ENCODE measurements at places on chromosomes 1 and 21.

DNA sequence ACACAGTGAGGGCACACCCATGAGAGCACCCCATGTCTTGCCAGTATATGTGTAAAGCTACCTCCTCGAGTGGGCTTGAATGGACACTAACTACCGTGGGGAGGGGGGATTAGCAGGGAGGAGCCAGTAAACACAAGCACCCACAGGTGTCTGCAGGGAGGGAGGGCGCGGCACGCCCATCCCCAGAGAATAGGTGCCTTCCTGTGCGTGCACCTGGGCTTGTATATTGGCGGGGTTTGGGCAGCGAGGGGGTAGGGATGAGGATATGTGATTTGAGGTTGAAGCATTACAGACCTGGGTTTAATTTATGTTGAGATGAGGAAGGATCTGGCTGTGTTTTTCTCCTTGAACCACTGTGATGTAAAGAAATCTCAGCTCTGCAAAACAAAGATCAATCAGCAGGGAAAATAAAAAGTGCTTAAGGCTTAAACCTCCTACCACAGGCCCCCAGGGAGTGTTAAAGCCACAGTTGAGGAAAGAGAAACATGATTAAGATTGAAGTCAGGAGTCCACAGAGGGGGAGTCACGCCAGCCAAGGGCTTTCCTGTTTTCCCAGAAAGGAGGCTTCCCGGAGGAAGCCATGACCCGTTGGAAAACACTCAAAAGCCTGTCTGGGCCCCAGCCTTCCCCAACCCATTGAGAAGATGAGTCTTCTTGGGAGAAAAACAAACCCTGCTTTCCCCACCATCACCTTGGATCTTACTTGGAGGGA, 80.0 kb downstream of the CAMK2N1 start:
- DNase-seq: no peak

DNA sequence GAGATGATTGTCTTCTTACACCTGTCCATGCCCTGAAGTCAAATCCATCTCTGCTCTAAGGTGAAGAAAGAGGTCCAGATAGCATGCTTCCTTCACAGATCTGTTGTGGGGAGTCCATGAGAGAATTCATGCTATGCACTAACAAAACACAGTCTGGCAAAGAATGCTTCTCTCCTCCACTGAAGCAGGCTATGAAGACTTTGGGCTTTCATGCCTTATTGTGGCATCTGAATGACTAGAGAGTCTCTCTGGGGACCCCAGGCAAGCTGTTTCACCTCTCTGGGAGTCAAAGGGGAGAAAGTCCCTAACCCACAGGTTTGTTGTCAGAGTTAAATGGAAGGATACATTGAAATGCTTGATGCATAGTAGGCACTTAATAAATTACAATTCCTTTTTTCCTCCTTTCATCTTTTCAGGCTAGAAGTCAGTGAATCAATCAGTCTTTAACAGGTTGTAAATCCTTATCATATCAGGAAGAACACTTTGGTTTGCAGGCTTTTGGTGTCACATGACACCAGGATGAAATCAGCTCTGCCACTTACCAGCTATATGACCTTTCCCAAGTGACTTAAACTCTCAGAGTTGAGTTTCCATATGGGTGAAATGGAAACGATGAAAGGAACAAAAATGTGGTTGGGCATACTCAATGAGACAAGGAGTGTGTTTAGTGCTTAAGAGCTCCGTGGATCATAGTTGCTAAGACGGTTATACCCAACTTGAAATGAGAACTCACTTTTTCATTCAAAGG, 200.1 kb upstream of the DAB1 start:
- DNase-seq: no peak

GRCh38 chr21:39097981-39098380, 85.3 kb downstream of the PSMG1 start:
- DNase-seq: no peak

GRCh38 chr1:47438165-47439016, 547 bp downstream of the FOXD2 start:
- DNase-seq: no peak

DNA sequence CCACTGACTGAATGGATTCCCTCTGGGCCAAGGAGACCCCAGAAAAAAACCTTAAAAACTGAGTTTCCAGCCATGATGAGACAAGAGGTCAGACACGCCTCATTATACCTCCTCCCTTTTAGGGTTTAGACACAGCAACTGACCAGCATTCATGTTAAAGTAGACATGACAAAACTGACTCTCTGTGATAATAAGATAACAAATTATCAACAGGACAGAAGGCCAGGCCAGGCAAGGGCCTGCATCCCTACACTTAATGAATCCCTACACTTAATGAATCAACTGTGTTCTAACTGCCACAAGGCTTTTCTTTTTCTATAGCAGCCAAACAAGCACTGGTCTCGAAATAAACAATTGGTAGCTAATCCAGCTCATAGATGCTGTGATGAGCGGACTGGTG, 33.3 kb upstream of the FAM89A start:
- no peak for DNase-seq

DNA sequence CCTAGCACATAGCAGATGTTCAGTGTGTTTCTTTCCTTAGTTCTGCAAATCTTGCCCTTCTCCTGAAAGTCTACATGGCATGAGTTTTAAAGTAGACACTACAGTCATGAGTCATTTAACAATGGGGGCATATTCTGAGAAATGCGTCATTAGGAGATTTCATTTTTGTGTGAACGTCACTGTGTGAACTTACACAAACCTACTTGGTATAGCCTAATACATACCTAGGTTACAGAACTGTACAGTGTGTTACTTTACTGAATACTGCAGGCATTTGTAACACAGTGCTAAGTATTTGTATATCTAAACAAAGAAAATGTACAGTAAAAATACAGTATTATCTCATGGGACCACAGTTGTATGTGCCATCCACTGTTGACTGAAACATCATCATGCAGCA, 10.0 kb downstream of the TTF2 start:
- DNase-seq: no peak

DNA sequence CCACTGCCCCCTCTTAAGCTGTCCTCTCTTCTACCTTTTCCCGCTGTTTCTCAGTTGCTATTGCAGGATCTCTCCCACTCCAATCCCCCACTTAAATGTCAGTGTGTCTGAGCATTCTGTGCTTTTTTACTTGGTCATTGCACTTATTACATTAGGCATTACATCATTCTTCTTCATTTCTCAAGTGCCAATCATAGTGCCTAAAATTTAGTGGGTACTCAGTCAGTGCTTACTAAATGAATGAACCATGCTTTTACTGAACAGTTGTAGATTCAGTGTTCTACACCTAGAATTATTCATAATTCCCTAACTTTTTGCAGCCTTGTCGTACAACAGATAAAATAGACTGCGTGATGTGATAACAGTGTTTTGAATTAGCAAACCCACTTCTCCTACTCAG, 19.4 kb downstream of the ARMH1 start:
- DNase-seq: no peak

- DNase-seq: no peak
Measured at GRCh38 chr1:93728480-93729131, 47.0 kb upstream of the BCAR3 start.

DNA sequence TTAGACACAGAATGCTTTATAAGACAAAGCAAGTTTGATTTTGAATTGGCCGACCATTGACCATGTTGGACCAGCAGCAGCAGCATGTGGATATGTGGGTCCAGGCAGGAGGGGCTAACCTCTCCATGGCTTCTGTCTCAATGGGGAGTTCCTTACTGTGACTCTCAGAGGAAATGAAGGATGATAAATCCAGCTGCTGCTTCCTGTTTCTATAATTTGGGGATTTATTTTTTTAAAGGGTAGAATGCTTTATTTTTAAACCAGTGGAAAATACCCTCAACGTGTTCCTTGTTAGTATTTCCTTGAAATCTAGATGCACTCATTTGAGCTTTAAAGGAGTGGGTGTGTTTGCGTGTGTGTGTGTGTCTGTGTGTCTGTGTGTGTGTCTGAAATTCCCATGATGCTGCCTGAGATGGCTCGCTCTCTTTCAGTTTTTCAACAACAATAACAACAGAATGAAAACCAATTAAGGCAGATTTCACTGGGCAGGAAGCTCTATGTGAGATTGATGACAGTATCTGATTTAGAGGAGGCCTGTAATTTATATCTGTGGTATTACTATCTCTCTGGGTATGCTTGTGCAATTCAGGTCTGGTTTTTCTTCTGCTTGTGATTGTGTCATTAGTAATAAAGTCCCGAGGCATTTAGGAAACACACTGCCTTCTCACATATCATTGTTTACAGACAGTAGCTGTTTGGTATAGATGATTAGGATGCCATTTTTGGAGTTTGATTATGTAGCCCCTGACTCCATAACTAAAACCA, 86.1 kb upstream of the ZNF326 start:
- no peak for DNase-seq

DNA sequence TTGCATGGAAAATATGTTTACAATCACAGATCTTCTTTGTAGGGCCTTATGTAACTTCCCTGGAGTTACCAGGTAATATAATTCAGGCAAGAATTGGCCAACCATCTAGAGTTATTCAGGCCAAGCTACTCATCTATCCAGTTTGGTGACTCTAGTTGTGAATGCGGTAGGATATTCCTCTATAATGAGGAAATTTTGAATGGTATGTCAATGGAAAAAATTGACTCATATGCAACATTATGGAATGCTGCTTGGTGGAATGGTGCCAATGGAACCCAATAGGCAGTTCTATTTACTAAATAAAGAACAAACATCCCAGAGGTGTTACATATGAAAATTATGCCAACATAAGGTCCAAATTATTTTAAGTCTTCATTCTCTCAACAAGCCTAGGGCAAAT, 5.6 kb upstream of the TNFSF18 start:
- DNase-seq: no peak

GRCh38 chr1:226615876-226616275, 67.3 kb downstream of the STUM start:
- no peak for DNase-seq

GRCh38 chr21:37436174-37436573, 69.6 kb downstream of the DYRK1A start:
- no peak for DNase-seq

DNA sequence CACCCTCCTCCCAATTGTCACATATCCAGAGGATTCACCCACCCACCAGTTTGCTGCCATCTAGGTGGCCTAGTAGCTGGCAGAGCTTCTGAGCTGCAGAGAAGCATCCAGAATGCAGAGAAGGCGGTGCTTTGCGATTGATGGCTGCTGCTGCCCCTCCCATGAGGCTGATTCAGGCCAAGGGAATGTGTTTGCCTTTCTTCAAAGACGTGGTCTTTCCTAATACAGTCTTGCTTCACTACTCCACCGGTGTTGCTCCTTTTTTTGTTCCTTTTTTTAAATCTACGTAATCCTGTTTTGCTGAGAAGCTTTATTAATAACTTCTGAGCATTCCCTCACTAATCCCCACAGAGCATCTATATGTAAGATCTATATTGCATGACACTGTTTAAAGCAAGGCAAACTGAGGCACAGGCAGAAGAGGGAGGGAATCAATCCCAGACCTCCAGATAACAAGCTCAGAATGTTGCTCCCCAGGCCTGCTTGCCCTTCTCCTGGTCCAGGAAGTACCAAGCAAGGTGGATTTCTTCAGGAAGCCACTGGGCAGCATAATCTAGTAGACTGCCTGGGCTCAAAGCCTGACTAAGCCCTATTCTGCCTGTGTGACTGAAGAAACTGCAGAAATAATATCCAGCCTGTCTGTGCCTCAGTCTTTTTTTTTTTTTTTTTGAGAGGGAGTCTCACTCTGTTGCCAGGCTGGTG, 275.5 kb upstream of the FMN2 start:
- DNase-seq: no peak

GRCh38 chr1:233005703-233006102, 55.3 kb downstream of the NTPCR start:
- DNase-seq: no peak

DNA sequence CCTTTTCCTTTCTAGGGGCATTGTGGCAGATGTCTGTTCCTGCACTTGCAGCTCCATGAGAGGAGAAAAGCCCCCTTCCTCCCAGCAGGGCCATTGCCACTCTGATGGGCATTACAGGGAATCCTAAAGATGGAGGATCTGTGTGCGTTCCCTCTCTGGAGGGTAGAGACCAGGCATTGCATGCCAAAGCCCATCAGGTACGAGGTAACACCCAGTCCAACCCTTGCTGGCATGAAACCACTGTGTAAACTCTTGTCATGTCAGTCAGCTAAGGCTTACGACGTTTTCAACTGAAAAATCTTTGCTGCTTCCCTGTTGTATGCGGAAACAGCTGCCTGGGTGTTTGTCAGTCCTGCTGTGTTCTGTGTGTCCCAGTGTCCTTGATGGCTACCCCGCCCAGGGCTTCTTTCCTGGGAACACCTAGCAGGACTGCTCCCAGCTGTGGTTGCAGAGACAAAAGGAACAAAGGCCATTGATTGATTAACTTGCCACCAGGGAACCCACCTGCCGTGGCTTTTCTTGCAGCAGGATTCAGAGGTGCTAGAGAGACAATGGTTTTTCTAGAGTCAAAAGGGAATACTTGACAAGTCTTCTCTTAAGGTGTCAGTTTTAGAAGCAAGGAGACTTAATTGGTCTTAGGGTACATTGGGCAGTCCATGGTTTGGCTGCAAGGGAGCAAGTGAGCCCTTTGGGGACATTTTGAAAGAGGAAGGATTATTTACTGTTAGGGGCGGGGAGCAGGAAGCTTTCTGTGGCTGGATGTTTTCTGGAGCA, 24.6 kb downstream of the B3GALT5 start:
- DNase-seq: no peak

GRCh38 chr21:36429947-36430546, 44.9 kb downstream of the CHAF1B start:
- peak; percentile 49 for DNase-seq

- no peak for DNase-seq
Measured at GRCh38 chr21:40254540-40255465, 387.6 kb downstream of the PCP4 start.

DNA sequence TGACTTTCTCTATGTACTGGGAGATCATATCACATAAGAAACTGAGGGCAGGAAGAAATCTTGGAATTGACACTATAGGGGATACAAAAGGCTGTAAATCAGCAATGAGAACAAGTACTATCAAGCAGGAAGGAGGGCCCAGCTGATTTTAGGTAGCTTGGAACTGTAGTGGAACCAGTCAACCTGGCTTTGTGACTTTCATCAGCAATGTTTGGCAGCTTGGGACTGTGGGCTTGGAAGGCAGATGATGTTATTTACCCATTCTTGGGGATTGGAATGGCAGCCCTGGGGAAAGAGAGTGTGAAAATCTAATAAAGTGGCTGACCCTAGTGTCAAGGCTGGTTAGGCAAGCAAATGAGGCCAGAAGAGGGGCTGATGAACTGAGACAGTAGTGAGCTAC, 1073.3 kb downstream of the ADGRL2 start:
- no peak for DNase-seq

GRCh38 chr1:59204001-59204400, 92.9 kb upstream of the FGGY start:
- DNase-seq: no peak

Data from activated CD8-positive, alpha-beta memory T cell treated with anti-CD3 and anti-CD28 coated beads for 4 hours (primary cell).